ENCODE measurements at places on chromosomes 6 and 20.

DNA sequence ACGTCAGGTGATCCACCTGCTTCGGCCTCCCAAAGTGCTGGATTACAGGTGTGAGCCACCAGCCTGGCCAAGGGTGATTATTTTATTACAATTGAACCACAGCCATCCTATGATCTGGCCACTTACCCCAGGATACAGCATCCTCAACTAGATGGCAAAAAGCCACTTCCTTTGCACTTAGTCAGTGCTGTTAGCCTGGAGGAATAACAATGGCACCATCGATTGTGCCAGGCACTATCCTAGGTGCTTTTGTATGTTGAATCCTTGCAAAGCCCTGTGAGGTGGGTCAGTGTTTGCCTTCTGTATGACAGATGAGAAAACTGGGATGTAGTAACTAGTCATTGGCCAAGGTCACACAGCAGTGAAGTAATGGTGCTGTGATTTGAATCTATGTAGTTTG is 11.2 kb upstream of the TTPAL start:
- DNase-seq = no peak

- DNase-seq = no peak
Measured at GRCh38 chr20:7231303-7231702, 463.8 kb downstream of the BMP2 start.

DNA sequence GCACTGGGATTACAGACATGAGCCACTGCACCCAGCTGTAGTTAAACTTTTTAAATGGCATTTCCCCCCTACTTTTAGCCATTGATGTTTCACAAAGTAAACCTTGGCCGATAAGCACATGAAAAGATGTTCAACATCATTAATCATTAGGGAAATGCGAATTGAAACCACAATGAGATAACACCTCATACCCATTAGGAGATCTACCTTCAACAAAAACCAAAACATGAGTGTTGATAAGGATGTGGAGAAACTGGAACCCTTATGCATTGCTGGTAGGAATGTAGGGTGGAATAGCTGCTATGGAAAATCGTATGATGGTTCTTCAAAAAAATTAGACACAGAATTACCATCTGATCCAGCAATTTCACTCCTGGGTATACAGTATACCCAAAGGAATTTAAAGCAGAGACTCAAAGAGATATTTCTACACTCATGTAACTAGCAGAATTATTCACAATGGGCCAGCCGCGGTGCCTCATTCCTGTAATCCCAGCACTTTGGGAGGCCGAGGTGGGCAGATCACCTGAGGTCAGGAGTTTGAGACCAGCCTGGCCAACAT is 286.5 kb upstream of the JARID2 start:
- no peak for DNase-seq

- no peak for DNase-seq
Measured at GRCh38 chr6:126967296-126968005, 151.0 kb upstream of the RSPO3 start.

- DNase-seq = peak; percentile 10
Measured at GRCh38 chr20:12969071-12969669, 39.6 kb upstream of the SPTLC3 start.

- no peak for DNase-seq
Measured at GRCh38 chr20:50967586-50967985, 9.0 kb downstream of the MOCS3 start.

GRCh38 chr20:62860924-62861691 is 514 bp downstream of the TCFL5 start:
- DNase-seq = no peak

DNA sequence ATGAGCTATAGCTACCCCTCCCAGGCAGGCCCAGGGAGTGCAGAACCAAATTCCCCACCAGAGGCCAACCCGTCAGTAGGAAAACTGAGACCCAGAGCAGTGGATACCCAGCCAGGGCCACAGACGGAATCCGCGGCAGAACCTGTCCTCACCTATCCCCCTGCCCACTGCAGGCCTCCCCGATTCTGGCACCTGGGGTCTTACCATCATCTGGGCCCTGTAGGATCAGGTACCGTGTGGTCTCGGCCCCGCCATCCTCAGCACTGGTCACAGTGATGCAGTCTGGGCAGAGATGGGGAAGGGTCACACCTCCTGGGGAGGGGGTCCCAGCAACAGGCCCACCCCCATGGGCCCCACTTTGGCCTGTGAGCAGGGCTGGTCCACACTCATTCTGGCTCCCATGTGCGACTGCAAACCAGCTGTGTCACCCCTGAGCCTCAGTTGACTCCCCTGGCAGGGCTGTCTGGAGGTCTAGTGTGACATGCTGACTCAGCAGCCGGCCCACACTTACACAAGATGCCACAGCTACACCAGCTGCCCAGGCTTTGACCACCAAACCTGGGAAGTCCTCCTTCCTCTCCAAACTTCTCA is 3.8 kb downstream of the ZNF335 start:
- DNase-seq = no peak

- DNase-seq = no peak
Measured at GRCh38 chr20:34089655-34090345, 22.2 kb downstream of the EIF2S2 start.

DNA sequence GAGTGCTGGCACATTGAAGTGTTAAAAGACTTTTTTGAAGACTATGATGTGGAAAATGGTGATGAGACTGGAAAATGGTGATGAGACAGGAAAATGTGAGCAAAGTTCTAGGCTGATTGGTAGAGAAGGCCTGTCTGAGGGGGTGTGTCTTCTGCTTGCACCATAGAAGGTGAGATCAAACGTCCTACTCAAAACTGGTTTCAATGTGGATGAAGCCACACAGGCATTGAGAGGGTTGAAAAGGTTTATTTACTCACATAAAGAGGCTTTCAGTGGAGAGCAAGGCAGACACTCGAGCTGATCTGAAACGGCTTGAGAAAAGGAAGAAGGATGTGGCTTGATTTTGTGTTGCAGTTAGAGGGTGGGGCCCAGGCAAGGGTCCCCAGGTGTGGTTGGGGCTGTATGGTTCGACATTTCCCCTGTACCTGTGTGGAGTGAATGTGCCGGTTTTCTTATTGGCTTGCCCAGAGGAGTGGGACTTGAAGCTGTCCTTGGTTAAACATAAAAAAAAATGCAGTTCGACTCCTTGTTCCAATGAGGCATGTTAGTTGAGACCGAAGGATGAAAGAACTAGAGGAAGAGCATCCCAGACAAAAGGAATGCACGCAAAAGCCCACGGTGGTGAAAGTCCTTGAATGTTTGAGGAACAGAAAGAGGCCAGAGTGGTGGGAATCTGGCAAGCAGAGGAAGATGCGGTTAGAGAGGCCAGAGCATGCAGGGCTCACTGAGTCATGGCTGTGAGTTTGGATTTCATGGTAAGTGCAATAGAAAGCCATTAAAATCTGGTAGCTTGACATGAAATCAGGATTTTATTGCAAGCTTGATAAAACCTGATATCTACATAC is 172.3 kb downstream of the EPM2A start:
- no peak for DNase-seq

- DNase-seq = no peak
Measured at GRCh38 chr6:26232940-26233648, 131.9 kb upstream of the BTN3A2 start.

GRCh38 chr6:140636271-140636907 is 1261.9 kb upstream of the CITED2 start:
- DNase-seq = no peak

DNA sequence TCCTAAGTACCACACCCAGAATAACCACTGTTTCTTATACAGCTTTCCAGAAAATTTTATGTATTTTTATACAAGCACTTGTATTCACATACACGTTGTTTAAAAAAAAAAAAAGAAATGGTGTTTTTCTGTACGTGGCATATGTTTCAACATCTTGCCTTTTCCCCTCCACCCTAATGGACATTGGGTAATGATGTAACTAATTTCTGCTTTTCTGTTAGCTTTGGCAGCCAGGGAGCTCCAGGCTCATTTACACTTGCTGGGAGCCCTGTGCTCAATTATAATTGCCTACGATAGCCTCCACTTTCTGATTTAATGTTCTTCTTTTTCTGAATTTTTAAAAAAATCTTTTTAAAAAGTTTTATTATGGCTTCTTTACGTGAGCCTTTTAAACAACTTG is 352.4 kb downstream of the UTRN start:
- no peak for DNase-seq

- DNase-seq = no peak
Measured at GRCh38 chr6:47008397-47008763, 33.8 kb downstream of the ADGRF1 start.

GRCh38 chr20:56018194-56018593 is 12.9 kb upstream of the CBLN4 start:
- no peak for DNase-seq

GRCh38 chr6:87139236-87139635 is 16.1 kb upstream of the ZNF292 start:
- DNase-seq = no peak

DNA sequence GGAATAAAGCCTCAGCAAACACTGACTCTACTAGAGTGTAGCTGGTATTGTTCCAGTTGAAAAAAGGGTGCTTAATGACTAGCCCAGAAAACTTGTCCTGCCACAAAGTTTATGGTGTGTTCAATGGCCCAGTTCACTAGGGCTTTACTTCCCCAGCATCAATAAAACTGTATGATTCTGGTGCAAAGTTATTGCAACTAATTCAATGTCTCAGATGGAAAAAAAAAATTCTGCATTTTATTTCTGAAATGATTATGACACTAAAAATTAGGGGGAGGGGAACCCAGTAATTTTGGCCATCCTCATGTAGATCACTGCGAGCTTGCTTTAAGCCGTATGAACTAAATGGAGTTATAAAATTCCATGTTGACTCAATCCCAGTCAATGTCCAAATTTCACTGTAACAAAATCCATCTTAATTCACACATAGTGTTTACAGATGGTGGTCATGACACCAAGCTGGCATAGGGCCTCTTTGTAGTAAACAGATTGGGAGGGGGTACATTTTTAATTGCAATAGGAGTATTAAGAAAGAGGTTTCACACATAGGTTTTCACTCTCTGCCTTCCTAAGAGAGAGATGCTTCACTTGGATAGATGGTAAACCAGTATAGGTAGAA is 41.2 kb downstream of the PTPRK start:
- DNase-seq = no peak

- no peak for DNase-seq
Measured at GRCh38 chr6:20217891-20218290, 5.6 kb upstream of the MBOAT1 start.

DNA sequence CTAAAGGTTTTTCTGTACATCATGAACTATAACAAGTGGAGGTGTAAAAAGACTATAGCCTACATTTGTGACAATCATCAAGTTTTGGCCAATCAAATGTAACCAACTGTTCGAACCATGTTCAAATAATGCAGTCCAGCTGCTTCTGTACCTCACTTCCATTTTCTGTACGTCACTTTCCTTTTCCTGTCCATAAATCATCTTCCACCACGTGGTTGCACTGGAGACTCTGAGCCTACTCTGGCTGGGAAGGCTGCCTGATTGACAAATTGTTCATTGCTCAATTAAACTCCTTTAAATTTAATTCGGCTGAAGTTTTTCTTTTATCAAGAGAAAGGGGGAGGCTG is 270.4 kb upstream of the JARID2 start:
- DNase-seq = no peak

DNA sequence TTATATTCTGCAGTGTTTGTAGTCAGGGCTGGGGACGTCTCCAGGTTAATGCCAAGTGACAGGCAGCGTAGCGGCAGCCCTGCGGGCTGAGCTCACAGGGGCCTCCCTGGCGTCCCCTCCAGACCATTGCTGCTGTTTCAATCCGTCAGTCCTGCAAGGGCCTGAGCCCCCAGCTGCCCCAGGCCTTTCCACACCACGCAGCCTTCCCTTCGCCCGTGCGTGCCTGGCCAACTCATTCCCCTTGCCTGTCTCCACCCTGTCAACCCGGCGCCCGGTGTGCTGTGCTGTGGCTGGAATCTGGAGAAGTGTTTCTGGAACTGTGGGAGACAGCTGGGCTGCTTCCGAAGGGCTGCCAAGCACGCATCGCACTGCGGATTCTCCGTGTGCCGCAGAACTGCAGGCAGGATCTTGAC is 11.9 kb downstream of the BHLHE23 start:
- no peak for DNase-seq

DNA sequence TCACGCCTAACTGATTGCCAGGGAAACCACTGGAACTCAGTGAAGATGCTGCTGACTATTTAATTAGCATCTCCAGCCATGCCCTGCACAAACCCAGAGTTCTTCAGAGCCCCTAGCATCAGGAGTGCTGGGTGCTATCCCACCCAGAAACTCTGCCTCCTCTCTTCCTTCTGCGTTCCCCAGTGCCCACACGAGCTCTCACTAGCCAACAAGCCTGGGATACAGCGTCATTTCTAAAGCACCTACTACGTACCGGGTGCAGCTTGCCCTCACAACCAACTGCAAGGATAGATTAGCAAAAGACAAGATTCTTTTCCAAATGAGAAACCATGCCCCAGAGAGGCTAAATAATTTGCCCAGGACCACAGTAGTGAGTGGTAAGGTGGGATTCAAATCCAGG is 105.2 kb upstream of the FOXP4 start:
- no peak for DNase-seq

- DNase-seq = no peak
Measured at GRCh38 chr6:71727632-71728294, 158.6 kb upstream of the RIMS1 start.

DNA sequence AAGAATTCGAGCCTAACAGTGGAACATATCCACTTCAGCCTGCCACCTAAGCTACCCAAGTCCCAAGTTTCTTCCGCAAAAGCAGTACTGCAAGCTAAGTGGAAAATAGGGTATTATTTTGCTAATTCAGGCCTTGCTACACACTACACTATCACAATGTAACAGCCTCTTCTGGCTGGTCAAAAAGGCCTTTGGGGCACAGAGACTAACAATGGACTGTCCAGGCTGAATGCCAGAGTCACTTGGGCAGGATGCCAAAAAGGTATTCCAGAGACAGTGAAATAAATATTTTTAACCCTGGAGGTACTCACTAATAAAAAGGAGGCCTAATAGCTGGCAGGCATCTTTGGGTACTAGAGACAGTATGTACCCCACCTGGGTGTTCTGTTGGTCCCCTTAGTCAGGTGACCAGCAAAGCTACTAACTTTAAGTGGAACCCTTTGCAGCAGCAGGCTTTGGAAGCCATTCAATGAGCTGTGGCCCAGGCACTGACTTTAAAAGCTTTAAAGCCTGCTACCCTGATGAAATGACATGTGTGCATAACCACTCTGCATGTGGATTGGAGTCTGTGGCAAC is 692.1 kb downstream of the HTR1B start:
- no peak for DNase-seq

GRCh38 chr6:157994125-157994795 is 12.6 kb downstream of the SYNJ2 start:
- DNase-seq = no peak

- DNase-seq = no peak
Measured at GRCh38 chr6:90274451-90275030, 22.1 kb downstream of the BACH2 start.

- no peak for DNase-seq
Measured at GRCh38 chr6:12174878-12175277, 115.3 kb upstream of the EDN1 start.

GRCh38 chr6:53696341-53696740 is 30.8 kb upstream of the KLHL31 start:
- no peak for DNase-seq
